ENCODE measurements at places on chromosomes 6 and 20.

- DNase-seq, result no peak
These were observed 50.5 kb upstream of the ASIP start for GRCh38 chr20:34190679-34191090.

DNA sequence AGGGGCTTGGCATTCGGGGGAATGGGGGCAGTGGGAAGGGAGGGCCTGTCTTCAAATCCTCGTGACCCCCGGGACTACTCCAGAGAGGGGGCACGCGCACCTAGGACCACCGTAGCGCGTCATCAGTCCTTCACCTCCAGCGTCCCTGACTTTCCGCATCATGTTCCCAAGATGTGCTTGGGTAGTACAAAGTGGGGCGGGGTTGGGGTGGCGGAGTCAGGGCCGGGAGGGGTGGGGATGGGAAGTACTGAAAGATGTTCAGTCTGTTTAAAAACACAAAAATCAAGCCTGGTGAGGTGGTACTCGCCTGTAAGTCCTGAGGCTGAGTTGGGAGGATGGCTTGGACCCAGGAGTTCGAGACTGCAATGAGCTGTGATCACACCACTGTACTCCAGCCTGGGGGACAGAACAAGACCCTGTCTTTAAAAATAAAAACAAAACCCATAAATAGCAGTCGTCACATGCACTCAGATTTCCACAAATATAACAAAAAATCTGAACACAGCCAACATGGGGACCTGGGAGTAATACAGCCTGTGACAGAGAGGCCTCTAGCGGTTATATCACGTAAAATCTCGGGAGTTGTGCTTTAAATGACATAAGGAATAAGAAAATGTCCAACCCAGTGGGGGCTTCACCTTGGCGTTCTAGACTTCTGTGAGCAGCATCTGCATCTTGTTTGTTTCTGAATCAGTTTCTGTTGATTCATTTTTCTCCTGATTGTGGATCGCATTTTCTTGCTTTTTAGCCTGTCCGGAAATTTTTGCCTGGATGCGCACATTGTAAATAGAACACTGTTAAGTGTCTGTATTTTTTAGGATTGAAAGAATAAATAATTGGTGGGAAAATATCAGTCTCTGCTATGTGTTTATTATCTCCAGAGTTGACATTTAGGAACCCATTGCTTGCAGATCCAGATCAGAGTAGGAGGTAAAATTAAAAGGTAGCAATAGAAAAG, 698 bp upstream of the LRP11 start:
- DNase-seq, result no peak

GRCh38 chr6:3750317-3751076, 1.0 kb downstream of the PXDC1 start:
- no peak for DNase-seq

- no peak for DNase-seq
These were observed 34.6 kb downstream of the PPARD start for GRCh38 chr6:35377002-35377401.

Data from activated CD4-positive, alpha-beta T cell treated with anti-CD3 and anti-CD28 coated beads for 1 hour (primary cell).